ENCODE measurements at places on chromosomes 16 and 17. TPM values are rescaled to one million over a fixed set of nuclear protein-coding genes. Genes with fewer than 3 reads are reported as not detected.
A peak's percentile ranks its signal among the peaks of the same experiment; 100 is the strongest.

DNA sequence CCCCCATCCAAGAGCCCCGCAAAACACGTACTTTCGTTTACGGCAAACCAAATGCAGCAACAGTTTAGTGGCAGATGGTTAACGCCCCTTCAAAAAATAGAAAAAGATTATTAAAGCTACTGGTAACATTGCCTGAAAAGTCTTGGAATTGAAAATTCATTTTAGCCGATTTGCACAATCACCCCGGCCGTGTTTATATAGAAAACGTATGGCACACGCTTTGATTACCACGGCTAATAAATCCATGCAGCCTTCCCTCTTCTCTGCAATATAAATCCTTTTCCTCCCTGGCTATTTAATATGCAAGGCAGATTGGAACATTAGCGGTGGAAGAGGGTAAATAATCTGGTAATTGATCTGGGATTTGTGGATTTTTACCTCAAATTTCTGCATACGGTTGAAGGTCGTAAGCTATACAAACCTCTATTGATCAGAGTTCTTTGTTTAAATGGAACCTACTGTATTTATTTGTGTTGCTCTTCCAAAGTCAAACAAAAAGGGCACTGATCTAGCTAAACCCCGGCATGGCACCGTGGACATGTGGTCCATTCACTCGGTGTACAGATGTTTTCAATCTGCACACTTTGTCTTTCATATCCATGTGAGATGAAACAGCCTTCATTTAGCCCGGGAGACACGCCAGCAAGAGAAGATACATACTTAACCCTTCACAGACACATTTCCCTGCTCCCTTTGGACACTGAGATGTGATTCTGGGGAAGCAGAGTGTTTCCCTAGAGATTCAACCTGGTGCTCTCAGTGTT, 238.1 kb upstream of the MAF start:
- peak; percentile 36 for DNase-seq

DNA sequence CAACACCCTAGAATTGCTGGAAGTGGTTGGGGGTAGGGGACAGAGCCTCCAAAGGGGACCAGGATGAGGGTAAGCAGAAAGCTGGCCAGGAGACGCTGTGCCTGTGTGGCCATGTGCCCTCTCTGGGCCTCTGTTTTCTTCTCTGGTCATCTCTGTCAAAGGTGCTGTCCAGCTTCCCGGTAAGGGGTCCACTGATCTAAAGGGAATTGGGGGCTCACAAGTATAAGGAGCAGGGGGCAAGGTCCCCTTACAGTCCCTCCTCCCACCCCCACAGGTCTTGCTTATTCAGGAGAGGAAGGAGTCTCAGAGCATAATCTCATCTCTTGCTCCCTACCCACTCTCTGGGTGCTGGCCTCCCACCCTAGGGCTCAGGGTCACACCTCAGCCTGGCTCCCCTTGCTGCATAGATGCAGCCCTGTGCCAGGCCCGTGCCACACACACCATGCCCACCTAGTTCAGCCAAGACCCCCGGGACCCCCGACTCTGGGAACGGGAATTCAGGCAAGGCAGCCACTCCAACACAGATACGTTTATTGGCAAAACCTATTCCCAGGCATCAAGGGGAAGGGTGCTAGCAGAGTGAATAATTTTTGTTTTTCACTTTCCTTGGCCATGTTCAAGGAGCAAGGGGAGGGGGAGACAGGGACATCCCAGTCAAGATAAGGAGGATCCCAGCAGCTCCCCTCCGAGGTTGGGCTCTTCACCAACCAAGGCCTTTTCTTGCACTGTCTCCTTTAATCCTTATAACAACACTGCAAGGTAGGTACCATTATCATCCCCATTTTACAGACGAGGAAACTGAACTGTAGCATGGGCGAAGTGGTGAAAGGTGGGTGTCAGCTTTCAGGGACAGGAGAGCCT, 19.8 kb downstream of the SLC4A1 start:
- DNase-seq, result no peak

- DNase-seq, result no peak
Measured at GRCh38 chr16:52629296-52629695, 82.4 kb upstream of the TOX3 start.

Gene PDE6G
- not detected for total RNA-seq

Gene PLA2G10
- not detected for total RNA-seq

GRCh38 chr17:72264682-72265405, 144.0 kb downstream of the SOX9 start:
- no peak for DNase-seq

Data from left ventricle myocardium superior (tissue), 1 donor.